ENCODE measurements at places on chromosomes 3 and 15.

DNA sequence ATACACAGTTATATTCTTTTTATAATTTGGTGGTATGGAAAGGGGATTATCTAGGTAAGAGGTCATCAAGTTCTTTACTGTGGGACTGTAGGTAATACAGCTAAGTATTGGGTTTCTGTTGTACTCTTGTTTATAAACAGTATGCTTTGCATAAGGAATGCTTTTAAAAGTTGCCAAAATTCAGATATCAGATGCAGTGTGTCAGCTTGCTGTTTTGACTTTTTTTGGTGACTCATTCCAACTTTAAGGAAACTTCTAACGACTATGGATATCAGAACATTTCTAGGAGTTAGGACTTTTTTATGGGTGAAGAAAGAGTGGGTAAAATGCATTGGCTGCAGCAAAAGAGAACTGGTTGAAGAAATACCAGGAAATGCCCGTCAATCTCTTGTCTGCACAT lies 2.8 kb downstream of the SCAANT1 start:
- no peak for DNase-seq

- DNase-seq = peak; percentile 22
Observed at GRCh38 chr3:112629425-112629824, 11.5 kb downstream of the CCDC80 start.

DNA sequence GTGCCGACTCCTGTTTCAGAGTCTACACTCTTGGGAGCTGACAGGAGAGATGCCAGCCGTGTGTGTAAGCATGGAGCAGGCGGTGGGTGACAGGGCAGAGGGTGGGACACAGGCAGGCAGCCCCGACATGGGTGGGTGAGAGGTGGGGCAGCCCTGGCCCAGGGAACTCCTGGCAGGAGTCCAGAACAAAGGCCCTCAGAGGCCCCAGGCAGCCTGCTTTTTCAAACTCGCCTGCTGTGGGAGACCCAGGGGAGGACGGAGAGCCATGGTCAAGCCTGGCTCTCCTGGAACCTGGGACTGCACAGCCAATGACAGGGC lies 29.3 kb upstream of the SLC41A3 start:
- DNase-seq = no peak

DNA sequence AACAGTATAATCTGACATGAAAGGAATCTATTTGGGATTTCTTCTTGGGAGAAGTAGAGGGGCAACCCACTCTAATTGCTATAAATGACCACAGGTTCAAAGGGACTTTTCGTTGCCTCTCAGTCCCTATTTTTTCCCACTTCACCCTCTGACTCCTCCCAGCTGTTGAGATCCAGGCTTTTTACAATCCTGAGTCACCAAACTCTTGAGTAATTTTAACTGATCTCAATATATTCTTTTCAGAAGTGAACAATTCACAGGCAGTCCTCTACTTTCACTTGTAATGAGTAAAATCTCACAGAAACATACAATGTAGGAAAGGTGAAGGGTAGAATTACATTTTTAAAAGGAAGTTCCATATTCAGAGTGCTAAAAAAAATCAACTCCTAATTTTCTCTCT lies 44.6 kb downstream of the EIF4E3 start:
- DNase-seq = no peak

DNA sequence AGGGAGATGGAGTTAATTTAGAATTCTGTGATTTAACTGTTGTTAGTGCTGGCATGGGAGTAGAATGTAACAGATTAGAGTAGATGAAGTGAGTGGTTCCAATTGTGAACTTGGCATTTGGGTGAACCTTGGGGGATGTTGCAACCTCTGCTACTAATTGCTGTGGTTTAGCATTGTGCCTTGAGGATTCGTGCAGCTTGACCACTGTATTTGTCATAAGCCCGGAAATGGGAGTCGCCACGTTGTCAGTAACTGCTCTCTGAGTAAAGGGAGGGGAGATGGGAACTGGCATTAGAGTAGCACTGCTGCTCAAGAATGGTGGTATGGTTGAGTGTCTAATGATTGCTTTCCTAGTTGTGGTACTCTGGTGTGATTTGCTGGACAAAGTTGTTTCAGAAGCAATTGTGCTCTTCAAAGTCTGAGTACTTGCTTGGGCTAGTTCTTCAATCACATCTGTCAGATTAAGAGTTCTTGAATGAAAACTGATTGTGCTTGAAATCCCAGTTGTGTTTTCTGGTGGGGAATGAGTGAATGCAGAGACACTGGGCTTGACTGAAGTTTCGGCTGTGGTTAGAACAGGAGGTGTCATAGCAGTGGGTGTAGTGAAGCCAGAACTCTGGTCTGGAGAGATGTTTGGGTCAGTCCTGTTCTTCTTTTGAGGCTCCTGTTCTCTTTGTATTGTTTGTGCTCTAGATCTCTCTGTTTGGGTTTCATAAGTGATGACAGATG lies 15.4 kb downstream of the IGSF10 start:
- no peak for DNase-seq

DNA sequence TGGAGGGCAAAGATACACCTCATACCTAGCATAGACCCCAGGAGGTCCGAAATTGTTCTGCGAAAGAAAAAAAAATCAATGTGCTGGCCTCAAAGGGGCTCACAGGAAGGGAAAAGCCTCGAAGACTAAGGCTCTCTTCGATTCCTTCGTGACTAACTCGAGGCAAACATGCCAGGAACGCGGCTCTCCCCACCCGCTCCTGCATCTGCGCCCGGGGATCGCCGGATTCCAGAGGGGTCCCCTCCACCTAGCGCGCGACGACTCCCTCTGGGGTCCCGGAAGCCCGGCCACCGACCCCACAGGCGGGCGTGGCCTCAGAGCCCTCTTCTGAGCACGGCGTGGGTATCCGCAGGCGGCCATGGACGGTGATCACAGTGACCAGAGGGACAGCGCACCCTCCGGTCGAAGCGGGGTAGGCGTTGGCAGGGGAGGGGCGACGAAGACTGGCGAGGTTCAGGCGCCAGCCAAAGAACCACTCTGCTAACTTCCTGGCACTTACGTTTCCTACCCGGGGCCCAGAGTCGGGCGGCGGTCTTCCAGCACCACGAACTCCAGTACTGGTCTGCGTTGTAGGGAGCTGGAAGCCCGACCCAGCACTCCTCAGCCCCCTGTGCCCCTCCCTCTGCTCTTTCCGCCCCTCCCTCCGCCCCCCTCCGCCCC lies 515 bp upstream of the EIF3J start:
- peak; percentile 67 for DNase-seq

DNA sequence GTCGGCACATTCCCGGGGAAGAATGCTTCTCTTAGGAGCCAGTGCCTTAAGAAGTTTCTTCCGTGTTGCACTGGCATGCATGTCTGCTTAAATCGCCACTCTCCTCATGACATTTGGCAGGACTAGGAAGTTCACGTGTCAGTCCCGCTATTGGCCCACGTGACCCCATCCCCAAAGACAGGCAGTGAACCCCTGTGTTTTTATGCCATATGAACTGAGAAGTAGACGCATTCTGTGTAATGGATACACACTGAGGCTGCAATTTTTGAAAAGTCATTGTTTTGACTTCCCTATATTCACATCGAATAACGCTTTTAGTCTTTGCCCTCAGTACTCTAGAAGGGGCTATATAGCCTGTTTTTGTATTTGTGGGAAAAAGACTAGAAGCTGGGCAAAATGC lies 125.6 kb upstream of the TBL1XR1 start:
- DNase-seq = no peak
